ENCODE measurements at places on chromosomes 12 and 14.

DNA sequence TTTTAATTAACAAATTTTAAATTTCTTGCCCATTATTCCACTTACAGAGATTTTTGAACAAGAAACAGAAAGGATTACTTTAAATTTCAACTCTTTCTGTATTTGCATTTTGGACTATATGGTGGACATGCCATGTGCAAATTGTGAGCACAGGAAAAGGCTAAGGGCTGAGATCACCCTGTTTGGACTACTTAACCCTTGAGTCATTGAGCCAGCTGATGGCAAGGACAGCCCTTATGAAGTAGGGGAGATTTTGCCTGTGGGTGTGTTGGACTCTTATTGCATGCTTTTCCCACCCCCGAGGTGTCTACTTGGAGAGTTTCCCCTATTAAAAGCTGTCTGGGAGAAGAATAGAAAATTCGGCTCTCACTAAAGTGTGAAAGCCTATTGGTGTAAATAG is 17.2 kb downstream of the DERA start:
- no peak for DNase-seq

DNA sequence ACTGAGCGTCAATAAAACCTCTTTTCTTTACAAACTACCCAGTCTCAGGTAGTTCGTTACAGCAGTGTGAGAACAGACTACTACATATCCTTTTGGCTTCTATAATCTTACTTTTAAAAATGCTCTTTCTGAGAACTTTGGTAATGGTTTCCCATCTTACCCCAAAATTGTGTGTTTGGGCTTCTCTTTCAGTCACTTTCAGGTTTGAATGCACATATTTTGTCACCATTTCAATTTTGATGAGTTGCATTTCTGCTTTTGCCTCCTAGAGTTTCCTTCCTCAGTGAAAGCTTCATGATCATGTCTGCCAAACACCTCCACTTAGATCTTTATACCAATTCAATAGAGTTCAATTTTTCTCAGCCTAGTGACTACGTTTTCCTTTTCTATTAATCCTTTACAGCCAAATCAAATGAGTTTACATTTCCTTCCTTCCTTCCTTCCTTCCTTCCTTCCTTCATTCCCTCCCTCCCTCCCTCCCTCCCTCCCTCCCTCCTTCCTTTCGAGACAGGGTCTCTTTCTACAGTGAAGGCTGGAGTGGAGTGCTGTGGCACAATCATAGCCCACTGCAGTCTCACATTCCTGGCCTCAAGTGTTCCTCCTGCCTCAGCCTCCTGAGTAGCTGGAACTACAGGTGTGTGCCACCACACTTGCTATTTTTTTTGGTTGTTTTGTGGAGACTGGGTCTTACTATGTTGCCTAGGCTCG is 124.9 kb downstream of the BCAT1 start:
- DNase-seq = no peak

GRCh38 chr12:34406996-34407300 is 384.7 kb downstream of the ALG10 start:
- DNase-seq = no peak

DNA sequence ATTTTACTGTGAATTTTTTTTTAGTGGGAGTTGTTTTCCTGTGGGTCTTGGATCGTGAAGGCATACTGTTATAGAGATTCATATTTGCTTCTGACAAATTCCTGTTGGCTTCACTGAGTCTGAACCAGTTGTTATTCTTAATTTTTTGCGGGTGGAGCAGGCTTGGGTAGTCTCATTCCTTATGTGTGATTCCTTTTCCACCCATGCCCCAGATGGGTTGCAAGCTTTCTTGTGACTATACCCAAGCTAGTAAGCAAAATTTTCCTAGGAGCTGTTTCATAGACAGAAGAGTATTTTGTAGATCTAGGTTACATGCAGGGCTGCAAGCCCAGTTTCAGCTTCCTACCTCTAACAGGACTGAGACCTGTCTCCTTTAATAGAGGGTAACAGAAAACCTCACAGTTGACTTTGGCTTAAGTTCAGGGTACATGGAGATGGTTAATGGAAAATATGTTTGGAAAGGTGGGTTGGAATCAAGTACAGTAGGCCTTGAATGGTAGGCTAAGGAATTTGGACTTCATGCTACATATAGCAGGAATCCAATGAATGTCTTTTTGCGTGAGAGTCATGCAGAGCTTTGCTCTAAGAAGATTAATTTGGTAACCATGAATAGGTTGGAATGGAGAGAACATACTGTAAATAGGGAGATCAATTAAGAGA is 29.0 kb downstream of the TRMT5 start:
- no peak for DNase-seq

DNA sequence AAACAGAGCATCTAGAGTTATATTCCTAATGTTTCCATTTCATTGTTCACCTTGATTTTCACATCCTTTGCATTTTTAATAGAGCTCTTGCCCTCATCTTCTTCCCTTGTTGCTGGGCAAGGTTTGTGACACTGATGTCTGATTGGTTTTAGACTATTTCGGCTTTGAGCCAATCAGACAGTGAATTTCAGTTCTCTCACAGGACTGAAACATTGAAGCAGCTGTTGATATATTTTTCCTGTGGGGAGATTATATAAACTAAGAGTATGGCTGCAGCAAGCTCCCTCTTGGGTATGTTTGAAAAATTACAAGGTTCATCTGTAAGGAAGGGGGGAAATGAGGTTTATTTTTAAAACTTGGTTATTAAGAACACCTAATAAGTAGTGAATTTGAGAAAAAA is 51.2 kb downstream of the ATF7IP start:
- no peak for DNase-seq

DNA sequence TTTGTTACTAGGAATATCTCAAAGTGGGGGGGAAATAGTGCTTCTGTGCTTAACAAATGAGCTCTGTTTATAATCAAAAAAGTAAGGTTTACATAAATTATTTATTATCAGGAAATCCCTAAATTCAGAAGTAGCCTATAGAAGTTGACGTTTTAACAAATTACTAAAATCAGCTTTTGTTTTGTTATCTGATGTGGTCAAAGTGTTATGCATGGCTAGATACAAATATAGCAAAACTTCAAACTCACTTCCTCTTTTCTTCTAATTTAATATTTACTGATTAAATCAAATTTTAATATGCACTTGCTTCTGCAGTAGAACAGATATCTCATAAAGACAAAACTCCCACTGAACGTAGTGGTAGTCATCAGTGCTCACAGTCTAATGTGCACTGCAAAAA is 47.5 kb downstream of the GARIN6 start:
- DNase-seq = no peak

GRCh38 chr12:22656831-22657230 is 31.9 kb downstream of the ETNK1 start:
- DNase-seq = no peak

GRCh38 chr14:100325958-100326357 is 2.8 kb downstream of the SLC25A47 start:
- DNase-seq = no peak

Measured in NCI-H187 (cell line).